ENCODE measurements at places on chromosomes 16 and 17.
A peak's percentile ranks its signal among the peaks of the same experiment; 100 is the strongest.

GRCh38 chr17:30551996-30552339, 74.8 kb downstream of the GOSR1 start:
- DNase-seq, result no peak
- peaks cover 3% of the 10 kb centered on the region for H3K4me1 ChIP-seq
- H3K27ac ChIP-seq, result no peak overlapping the region
- H3K27me3 ChIP-seq, result no peaks in the 10 kb centered on the region

GRCh38 chr17:14474591-14474990, 173.7 kb downstream of the HS3ST3B1 start:
- H3K27ac ChIP-seq, result no peak overlapping the region
- no peak for DNase-seq
- peaks cover 7% of the 10 kb centered on the region for H3K4me1 ChIP-seq
- H3K27me3 ChIP-seq, result no peaks in the 10 kb centered on the region
- no peaks in the 10 kb centered on the region for H3K36me3 ChIP-seq

DNA sequence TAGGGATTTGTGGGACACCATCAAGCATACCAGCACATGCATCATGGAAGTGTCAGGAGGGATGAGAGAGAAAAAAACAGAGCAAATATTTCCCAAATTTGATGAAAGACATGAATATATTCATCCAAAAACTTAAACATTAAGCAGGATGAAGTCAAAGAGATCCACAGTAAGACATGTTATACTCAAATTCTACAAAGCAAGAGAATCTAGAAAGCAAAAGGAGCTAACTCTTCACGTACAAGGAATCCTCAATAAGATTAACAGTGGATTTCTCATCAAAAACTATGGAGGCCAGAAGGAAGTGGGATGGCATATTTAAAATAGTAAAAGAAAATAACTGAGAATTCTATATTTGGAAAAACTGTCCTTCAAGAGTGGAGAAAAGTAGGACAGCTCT, 374.8 kb downstream of the ZFHX3 start:
- H3K4me1 ChIP-seq, result no peaks in the 10 kb centered on the region
- H3K27ac ChIP-seq, result no peak overlapping the region
- no peak overlapping the region for H3K4me3 ChIP-seq
- no peaks in the 10 kb centered on the region for H3K36me3 ChIP-seq
- no peaks in the 10 kb centered on the region for H3K27me3 ChIP-seq

DNA sequence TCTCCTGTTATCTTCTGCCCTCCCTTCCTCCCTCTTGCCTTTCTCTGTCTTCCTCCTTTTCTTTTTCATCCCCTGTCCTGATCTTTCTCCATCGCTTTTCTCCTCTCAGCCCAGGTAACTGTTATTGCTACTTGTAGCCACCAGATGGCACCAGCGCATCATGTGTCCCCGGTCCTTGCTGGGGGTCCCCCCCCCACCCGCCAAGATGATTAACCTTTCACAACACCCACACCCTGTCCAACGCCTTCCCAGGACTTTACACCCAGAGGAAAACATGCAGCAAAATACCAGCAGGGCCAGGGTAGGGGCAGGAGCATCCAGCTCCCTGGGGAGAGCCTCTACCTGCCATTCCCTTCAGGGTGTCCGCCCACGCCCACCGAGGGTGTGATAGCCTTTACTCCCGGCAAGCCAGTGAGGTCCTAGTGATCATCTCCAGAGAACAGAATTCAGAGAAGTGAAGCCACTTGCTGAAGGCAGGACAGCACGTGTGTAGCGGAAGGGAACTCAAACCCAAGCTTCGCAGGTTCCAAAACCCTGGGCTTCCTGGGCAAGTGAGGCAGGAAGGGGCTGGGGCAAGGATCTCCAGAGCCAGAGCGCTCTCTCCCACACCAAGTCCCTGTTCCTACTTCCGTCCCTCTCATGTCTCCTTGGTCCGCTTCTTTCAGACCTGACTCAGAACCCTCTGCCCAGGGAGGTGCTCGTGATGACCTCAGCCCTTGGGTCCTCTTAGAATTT, 13.4 kb upstream of the TAC4 start:
- no peak overlapping the region for H3K27ac ChIP-seq
- no peaks in the 10 kb centered on the region for H3K36me3 ChIP-seq
- no peak for DNase-seq
- no peaks in the 10 kb centered on the region for H3K27me3 ChIP-seq

DNA sequence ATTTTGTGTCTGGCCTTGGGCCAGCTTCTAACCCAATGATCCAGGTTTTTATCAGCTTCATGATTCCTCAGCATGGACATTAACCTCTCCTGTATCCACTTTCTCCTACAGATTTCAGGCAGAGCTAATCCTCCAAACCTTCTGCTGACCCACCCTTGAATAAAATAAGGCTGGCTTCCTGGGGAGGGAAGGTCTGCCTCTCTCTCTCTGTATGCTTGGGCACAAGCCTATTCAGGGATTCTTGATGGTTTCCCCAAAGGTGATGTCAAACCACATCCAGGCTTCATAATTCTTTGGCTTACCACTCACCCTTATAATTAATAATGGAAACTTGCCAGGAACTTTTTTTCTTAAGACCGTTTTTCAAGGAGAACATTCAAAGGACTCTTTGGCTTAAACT, 240.1 kb downstream of the UTP18 start:
- H3K36me3 ChIP-seq, result no peaks in the 10 kb centered on the region
- no peak overlapping the region for H3K4me3 ChIP-seq
- no peak overlapping the region for H3K27ac ChIP-seq
- no peak for DNase-seq
- H3K4me1 ChIP-seq, result no peaks in the 10 kb centered on the region
- H3K27me3 ChIP-seq, result peaks cover 6% of the 10 kb centered on the region

- no peak overlapping the region for H3K27ac ChIP-seq
- H3K4me3 ChIP-seq, result no peak overlapping the region
- no peaks in the 10 kb centered on the region for H3K27me3 ChIP-seq
- no peaks in the 10 kb centered on the region for H3K36me3 ChIP-seq
Observed at GRCh38 chr16:25874196-25874595, 182.4 kb downstream of the HS3ST4 start.

- H3K36me3 ChIP-seq, result peaks cover 26% of the 10 kb centered on the region
- no peaks in the 10 kb centered on the region for H3K4me1 ChIP-seq
- no peak overlapping the region for H3K4me3 ChIP-seq
- no peaks in the 10 kb centered on the region for H3K27me3 ChIP-seq
- DNase-seq, result peak; percentile 58
Observed at GRCh38 chr16:2206780-2207433, 1.7 kb downstream of the MLST8 start.

GRCh38 chr17:50169121-50169764, 3.4 kb downstream of the SGCA start:
- no peaks in the 10 kb centered on the region for H3K4me1 ChIP-seq
- no peaks in the 10 kb centered on the region for H3K27me3 ChIP-seq
- no peaks in the 10 kb centered on the region for H3K36me3 ChIP-seq

DNA sequence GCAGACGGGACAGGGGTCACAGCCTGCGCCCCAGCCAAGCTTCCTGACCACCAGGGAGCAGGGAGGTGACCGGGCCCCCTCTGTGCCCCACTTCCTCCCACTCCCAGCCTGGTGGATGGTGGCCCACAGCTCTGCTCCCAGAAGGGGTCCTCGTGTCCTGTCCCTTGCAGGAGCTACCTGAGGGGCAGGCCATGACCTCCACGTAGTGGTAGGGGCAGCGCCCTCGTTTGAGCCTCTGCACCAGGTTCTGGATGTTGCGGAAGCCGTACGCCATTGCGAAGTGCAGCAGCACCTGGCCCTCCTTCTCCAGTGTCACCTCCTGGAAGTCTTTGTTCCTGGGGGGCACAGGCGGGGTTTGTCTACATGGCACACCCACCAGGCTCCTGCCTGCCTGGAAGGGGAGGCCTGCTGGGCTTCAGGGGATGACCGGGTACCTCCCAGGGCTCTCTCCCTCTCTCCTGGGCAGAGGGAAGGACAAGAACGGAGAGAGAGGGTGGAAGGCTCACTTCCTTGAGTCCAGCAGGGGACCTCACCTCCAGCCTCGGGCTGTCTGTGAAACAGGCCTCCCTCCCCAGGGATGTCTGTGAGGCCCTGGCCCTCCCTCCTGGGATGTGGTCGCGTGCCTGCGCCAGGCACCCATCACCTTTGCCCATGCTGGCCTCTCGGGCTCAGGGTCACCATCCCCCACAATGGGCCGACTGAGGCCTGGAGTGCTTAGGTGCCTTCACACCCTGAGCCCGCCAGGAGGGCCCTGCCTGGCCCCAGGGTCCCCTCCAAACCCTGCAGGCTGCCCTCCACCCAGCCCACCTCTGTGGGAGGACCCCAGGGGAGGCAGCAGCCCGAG, 4.0 kb downstream of the HAGHL start:
- no peaks in the 10 kb centered on the region for H3K4me1 ChIP-seq
- no peak for DNase-seq
- H3K4me3 ChIP-seq, result no peak overlapping the region
- H3K27ac ChIP-seq, result no peak overlapping the region
- H3K27me3 ChIP-seq, result no peaks in the 10 kb centered on the region

GRCh38 chr17:40522250-40522960, 21.0 kb upstream of the TNS4 start:
- peaks cover 28% of the 10 kb centered on the region for H3K36me3 ChIP-seq
- H3K27ac ChIP-seq, result peak overlapping the region; percentile 100
- no peak overlapping the region for H3K4me3 ChIP-seq
- H3K4me1 ChIP-seq, result peaks cover 61% of the 10 kb centered on the region

- no peak for DNase-seq
- H3K4me3 ChIP-seq, result no peak overlapping the region
- H3K27me3 ChIP-seq, result no peaks in the 10 kb centered on the region
- H3K4me1 ChIP-seq, result peaks cover 43% of the 10 kb centered on the region
- H3K36me3 ChIP-seq, result peaks cover 35% of the 10 kb centered on the region
Observed at GRCh38 chr17:2598166-2598565, 4.7 kb downstream of the PAFAH1B1 start.

DNA sequence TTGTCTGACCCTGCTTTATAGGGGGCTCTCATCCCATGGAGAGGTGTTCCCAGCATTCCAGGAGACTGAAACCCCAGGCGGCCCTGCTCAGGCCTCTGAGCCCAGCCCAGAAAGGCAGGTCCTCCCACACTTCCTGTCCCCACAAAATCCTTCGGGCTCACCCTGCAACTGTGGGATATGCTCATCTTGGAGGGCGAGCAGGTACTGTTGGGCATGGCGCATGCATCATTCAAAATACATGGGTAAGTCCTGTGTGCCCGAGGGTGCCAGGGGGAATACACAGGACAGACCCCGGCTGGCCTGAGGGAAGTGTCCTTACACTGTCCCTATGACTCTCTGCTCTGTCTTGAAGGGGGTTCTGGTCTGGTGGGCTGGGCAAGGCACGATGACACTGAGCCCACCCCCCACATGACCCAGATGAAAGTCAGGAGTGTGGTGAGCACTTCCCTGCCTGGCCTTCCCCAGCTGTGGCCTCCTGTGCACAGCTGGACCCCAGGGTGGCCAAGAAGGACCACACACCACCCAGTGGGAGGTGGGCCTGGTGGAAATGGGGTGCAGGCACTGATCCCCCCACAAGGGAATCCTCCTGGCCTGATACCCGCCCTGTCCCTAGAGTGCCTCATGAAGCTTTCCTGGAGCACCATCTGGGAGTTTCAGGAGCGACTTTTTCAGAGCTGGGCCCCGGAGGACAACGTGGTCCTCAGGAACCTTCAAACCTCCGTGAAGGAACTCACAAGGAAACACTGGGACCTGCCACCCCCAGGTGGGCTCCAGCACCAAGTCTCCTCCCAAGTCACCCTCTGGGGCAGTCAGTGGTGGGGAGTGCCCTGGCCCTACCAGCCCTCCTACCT, 46.7 kb downstream of the USP22 start:
- peaks cover 11% of the 10 kb centered on the region for H3K36me3 ChIP-seq
- no peak for DNase-seq
- H3K27me3 ChIP-seq, result no peaks in the 10 kb centered on the region
- H3K27ac ChIP-seq, result no peak overlapping the region
- H3K4me1 ChIP-seq, result no peaks in the 10 kb centered on the region

GRCh38 chr16:119835-120491, 18.5 kb downstream of the NPRL3 start:
- no peaks in the 10 kb centered on the region for H3K27me3 ChIP-seq
- H3K4me3 ChIP-seq, result no peak overlapping the region
- no peaks in the 10 kb centered on the region for H3K4me1 ChIP-seq
- no peak overlapping the region for H3K27ac ChIP-seq
- peaks cover 27% of the 10 kb centered on the region for H3K36me3 ChIP-seq
- DNase-seq, result no peak

All from RWPE2 (cell line).